ENCODE measurements at places on chromosomes 6 and 20.

DNA sequence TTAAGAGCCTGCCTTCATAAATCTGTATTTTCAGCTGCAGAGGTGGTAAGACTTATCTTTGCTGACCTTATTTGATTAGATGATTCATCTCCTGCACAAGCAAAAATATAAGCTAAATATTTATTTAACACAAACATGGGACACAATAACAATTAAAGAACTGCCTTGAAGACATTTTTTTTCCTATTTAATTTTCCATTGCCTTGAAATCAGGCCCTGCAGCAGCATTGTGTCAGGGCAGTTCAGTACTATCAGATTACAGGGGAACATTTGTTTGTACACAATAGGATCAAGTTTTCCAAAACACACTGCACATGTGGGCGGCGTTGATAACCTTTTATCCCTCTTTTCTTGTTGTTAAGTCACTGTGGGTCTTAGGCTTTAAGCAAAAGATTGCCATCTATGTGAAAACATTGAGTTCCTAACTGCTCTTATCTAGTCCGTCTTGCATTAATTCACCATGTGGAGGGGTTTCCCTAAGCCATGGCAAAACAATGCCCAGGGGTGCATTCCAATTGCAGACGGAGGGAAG is 7.4 kb downstream of the ADGRF5 start:
- DNase-seq: no peak

- DNase-seq: no peak
These were observed 24.0 kb downstream of the PGM3 start for GRCh38 chr6:83169106-83169505.

GRCh38 chr6:35262596-35262995 is 3.1 kb downstream of the ZNF76 start:
- no peak for DNase-seq

DNA sequence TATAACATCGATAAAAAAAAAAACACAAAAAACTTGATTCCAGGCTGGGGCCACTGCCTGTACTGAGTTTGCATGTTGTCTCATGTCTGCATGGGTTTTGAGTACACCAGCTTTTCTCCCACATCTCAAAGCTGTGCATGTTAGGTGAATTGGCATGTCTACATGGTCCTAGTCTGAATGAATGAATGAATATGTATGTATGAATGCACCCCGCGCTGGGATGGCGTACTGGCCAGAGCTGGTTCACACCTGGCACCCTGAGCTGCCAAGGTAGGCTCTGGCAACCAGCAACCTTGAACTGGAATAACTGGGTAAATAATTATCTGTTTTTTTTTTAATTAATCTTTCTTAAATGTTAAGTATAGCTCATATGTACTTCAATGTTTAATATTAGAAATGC is 131.0 kb downstream of the MAN1A1 start:
- DNase-seq: no peak

- no peak for DNase-seq
These were observed 324.5 kb downstream of the SOX4 start for GRCh38 chr6:21918041-21918440.

DNA sequence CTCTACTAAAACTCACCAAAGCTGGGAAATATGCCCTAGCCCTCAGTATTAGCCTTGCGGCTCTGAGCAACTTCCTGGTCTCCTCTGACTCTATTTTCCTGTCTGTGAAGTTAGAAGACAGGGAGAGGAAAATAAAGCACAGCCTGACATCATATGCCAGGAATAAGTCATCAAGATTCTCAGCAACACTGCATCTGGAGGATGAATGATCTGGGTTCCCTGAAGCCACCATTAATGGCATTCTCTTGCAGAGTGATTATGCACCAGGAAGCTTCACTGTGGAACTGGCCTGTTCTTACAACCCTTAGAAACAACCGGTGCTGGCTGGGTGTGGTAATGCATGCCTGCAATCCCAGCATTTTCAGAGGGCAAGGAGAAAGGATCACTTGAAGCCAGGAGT is 12.4 kb downstream of the ADGRF5 start:
- DNase-seq: no peak
